ENCODE measurements at places on chromosomes 1 and 21.

DNA sequence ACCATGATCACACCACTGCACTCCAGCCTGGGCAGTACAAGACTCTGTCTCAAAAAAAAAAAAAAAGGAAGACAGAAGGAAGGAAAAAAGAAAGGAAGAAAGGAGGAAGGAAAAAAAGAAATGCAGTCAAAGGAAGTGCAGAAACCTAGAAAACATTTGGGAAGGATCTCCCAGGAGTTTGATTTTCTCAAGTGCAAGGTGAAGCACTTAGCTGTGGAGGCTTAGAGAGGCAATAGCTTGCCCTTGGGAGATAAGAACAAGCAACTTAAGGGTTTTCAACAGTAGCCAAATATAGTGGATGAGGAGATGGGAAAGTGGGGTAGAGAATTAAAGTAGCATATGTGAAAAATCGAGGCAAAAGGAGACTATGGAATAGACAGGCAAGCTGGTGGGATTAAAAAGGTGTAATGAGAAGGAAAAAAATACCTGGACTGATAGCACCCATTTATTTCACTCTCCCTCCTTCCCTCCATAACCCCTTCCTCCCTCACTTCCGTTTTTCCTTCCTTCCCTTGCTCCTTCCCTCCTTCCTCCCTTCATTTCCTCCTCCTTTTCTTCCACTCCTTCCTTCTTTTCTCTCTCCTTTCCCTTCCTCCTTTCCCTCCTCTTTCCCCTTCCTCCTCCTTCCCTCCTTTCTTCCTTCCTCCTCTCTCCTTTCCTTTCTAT, 6.8 kb upstream of the FAM89A start:
- no peak for ATAC-seq

GRCh38 chr1:161914595-161914994, 109.1 kb downstream of the OLFML2B start:
- ATAC-seq, result no peak

DNA sequence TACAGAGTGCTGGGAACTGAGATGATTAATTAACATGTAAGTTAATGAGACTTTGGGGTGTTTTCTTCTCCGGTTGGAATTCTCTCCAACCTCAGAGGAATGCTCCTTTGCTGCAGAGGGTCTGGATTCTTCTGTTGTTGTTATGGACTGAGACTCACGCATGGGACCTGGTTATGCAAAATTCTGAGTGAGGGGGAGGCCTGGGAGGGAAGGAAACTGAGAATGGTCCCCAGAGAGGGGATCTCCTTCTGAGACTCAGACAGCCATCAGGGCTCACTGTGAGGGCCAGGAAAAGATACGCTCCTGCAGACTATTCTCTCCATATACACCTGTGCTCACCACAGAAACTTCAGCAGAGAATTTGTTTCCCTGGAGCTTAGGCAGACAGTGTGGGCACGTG, 56.3 kb downstream of the HTR6 start:
- ATAC-seq, result no peak

DNA sequence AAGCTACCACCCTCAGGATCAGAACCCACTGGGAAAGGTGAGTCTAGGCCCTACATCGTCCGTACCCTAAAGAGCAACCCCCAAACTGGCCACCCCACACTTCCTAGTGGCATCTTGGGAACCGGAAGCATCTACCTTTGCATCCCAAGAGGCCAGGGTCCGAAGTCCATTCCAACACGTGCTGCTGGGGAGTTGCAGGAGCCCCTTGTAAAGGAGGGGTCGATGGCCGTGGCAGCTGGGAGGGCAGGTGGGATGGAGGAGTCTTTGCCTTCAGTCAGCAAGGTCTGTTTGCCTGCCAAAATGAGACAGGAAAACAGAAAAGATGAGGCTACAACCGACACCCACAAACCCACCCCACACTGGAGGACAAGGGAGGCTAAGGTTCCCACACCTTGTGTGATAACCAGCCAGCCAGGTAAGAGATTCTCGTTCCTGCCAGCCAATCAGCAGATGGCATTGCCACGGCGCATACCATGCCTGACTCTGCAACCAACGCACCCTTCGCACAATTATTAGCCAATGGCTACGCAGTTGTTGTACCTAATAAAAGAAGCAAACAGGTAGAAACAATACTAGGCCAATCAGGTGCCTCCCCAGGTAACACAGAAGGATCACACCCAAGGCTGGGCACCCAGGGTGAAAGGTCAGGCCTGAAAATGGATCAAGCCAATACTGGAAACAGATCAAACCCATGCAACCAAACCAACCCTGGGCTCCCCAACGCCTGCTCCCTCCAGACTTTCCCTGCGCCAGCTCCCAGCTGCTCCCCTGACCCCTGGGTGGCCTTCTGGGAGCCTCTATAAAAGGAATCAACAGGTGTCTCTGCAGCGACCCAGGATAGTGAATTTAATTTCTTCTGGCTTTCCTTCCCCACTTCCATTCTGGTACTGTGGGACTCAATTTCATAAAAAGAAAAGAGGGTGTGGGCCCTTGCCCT, 35.6 kb downstream of the CASZ1 start:
- no peak for ATAC-seq

GRCh38 chr1:108685529-108685928, 6.6 kb upstream of the PRPF38B start:
- ATAC-seq, result no peak

GRCh38 chr1:205436776-205437410, 15.0 kb upstream of the LEMD1 start:
- no peak for ATAC-seq

- ATAC-seq, result no peak
Observed at GRCh38 chr1:76190749-76191424, 116.3 kb downstream of the ST6GALNAC3 start.

GRCh38 chr1:174105086-174105485, 54.2 kb upstream of the RABGAP1L start:
- no peak for ATAC-seq

- peak; percentile 84 for ATAC-seq
Observed at GRCh38 chr1:209207701-209208286, 375.7 kb upstream of the CAMK1G start.

GRCh38 chr1:154328318-154329151, 3.2 kb downstream of the ATP8B2 start:
- peak; percentile 77 for ATAC-seq

DNA sequence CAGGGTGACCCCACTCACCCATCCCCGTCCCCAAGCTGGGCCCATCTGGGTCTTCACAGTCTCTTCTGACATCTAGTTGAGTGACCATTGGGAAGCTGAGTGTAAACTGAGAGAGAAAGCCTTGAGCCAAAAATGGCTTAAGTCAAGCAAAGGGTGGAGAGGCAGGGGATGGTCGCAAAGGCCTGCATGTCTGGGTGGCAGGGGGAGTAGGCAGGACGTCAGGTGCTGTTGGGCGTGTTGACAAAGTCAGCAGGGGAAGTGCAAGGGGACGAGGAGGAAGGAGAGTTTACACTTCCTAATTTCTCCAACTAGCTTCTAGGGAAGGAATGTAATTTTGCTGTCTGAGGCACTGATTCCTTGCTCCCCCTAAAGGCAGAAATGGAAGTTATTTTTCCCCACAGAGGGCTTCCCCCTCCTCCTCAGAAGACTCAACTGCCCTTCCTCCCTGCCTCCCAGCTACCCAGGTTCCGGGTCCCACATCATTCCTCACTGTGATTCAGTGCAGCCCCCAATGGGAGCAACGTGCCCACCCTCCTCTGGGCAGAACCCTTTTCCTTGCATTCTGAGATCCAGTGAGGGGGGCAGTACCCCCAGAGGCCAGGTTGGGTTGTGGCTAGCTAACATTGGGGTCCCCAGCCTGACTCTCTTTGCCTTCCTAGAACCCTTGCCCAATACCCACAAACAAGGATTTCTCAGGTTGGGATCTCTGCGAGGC, 1.2 kb upstream of the ADORA1 start:
- ATAC-seq, result no peak

DNA sequence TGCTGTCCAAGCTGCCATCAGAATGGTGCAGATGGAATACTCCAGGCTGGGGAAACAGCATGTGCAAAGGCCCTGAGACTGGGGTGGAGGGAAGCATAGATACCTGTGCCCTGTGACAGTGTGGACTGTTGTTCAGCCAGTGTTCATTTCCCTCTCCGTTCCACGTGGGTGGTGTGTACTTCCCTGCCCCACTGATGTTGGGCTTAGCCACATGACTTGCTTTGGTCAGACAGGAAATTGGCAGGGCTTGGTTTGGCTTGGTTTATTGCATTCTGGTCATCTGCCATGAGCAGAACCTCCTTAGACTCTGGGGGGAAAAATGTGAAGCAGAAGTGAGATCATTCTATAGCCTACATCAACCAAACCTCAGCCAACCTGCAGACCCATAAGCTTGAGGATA, 102.4 kb upstream of the IGSF21 start:
- peak; percentile 18 for ATAC-seq

DNA sequence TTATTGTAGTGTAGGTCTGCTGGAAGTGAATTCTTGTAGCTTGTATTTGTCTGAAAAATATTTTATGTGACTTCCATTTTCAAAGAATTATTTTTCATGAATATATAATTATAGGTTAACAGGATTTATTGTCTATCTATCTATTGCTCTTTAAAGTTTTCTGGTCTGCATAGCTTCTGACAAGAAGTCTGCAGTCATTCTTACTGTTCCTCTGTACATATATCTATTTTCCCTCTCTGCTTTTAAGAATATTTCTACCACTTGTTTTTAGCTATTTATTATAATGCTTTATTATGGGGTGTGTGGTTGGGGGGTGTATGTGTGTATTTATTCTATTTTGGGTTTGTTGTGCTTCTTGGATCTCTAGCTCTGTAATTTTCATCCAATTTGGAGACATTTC, 77.4 kb downstream of the ETS2 start:
- no peak for ATAC-seq

DNA sequence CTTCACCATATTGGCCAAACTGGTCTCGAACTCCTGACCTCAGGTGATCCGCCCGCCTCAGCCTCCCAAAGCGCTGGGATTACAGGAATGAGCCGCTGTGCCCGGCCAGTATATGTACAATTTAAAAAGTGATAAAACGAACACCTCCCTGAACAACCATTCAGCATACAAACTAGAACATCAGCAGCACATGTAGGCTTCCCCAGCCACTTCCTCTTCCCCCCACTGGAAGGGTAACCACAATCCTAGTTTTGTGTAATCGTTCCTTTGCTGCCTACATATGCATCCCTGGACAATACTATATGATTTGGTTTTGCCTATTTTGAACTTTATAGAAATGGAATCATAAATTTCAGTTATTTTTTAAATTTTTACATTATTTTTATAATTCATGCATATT, 60.4 kb downstream of the DESI2 start:
- no peak for ATAC-seq

DNA sequence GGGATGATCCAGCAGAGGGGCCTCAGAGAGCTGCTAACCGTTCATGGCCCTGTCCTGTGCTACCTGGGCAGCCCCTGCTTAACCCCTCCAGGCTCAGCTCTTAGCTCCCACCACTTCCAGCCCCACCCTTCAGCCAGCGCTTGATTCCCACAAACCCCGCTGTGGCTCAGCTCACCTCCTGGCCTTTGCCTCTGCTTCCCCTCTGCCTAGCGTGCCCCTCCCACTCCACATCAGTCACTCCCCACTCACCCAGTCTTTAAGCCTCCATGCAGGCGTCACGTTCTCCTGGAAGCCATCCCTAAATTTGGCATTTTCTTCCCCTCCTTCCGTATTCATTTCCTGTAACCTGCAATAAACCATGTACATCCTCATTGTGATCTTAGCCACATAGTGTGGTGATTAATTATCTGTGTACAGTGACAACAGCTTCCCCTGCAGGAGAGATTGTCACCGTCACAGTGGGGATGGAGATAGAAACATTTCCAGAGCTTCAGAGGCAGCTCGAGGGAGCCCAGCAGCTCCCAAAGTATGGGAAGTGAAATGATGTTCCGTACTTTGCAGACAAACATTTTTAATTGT, 65.5 kb downstream of the EPHB2 start:
- no peak for ATAC-seq

- ATAC-seq, result no peak
Observed at GRCh38 chr1:48254254-48254653, 31.7 kb downstream of the SLC5A9 start.
